Activated CD8-positive, alpha-beta memory T cell treated with anti-CD3 and anti-CD28 coated beads for 4 hours (primary cell): ENCODE measurements at places on chromosomes 16 and 17.

DNA sequence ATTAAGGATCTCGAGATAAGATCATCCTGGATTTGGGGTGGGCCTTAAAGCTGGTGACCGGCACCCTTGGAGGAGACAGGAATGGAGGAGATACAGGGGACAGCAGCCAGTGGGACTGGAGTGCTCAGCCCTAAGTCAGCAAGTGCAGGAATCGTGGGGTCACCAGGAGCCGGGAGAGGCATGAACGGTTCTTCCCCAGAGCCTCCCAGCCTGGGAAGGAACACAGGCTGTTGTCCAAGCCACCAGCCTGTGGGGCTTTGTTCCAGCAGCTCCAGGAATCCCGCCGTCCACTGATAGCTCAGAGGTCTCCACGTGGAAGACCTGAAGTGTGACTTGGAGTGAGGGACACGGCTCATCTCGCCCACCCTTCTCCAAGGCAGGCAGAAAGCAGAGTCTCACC lies 2.5 kb upstream of the WDR45B start:
- no peak for DNase-seq

DNA sequence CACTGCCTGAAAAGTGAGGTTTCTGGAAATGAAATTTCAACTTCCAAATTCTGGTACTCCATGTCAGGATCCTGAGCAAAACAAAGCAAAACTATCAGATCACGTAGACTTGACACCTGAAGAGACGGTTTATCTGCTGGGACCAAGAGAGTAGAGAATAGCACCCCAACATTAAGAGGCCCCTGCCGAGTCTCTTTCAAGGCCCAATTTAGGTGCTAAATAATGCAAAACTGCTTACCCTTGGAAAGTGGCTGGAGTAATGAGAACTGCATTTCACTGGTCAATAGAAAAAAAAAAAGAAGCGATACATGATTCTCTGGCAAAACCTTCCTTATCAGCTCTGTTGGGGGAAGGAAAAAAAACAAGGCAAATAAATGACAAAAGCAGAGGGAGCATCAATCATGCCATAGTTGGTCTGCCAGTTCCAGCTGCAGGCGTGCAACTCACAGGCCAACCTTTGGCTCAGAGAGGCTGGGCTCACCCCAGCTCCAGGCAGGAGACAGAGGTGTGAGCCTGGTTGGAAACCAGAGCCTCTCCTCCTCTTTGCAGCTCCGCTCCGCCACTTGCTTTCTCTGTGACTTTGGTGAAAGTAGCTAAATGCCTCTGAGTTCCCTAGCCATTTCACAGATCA lies 595.2 kb downstream of the TOX3 start:
- no peak for DNase-seq

GRCh38 chr16:4461250-4462085 lies 13.0 kb downstream of the NMRAL1 start:
- DNase-seq, result no peak

- no peak for DNase-seq
Measured at GRCh38 chr16:88523309-88524161, 46.7 kb upstream of the ZC3H18 start.

DNA sequence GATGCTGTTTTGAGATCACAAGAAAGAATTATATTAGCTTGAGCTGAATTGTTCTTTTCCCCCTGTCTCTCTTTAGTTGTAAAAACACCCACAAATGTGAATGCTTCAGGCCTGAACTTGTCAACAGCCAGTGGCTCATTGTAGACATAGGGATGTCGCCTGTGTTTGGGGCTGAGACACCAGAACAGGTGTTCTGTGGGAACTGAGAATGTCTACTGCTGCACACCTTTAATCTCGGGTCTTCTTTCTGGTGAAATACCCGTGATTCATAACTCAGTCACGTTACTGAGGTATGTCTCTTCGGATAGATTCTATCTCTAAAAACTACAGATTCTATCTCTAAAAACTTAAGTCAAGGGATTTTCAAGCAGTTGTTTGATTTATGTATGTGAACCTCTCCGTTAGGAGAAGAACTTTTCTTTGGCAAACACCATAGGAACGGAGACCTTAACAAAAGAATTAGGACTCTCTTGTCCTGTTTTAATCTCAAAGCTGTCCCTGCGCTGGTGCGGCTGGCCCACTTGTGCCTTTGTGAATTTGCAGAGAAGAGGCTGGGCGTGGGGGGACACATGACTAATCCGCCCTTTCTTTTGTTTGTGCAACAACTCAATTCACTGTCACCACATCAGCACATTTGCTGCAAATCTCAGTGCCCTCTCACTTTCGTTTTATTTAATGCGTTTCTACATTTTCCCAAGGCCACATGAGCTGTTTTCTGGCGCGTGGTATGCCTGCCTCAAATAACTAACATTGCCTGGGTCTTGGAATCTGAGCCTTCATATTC lies 643.0 kb downstream of the MAF start:
- DNase-seq, result no peak

DNA sequence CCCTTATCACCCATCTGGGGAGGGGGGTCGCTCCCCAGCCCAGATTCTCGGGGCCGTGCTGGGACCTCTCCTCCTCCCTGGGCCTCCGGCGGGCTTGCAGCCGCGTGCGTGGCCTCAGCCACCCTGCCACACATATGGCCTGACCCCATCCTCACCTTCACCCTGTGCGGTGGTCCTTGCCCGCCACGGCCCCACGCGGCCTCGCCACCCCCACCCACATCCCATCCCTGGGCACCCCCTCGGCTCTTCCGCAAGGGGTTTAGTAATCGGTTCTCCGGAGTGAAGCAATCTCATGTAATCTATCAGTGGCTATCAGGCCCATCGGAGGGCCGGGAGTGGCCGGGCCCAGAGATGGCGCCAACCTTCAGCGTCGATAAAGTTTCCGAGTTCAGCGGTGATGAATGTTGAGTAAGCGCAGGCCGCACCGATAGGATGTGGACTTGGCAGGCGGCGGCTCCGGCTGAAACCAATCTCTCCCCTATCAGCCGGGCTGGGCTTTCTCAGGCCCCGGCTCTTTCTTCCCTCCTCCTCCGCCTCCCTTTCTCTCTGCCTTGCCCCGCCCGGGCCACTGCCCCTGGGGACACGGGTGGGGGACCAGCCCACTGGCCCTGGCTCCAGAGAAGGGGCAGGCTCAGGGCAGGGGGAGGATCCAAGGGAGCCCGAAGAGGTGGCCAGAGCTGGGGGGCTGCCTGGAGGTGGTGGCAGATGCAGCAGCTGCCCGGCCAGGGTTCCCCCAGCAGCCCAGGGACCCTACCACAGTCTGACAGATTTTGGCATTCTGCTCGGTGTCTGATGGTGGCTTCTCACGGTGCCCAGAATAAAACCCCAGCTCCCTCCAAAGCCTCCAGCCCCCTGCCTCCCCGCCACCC lies 20.8 kb downstream of the ZFPM1 start:
- DNase-seq, result no peak

DNA sequence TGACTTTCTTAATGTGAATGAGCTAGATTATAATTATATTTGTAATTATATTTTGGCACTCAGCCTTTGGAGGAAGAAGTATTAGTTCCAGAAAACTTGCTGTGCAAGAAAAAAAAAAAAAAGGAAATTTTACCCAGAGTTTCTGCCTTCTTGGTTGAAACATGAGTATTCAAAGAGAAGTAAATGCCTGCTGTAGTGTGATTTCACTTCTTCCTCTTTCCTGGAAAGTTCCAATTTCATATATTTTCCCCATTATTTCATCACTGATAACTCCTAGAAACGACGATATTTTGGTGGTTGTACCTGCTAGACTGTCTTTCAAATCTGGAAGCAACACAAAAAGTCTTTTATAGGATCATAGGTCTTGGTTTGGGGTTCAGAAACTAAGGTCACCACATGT lies 20.4 kb upstream of the MPHOSPH6 start:
- DNase-seq, result no peak

- no peak for DNase-seq
Measured at GRCh38 chr16:15418206-15418605, 16.2 kb upstream of the BMERB1 start.

DNA sequence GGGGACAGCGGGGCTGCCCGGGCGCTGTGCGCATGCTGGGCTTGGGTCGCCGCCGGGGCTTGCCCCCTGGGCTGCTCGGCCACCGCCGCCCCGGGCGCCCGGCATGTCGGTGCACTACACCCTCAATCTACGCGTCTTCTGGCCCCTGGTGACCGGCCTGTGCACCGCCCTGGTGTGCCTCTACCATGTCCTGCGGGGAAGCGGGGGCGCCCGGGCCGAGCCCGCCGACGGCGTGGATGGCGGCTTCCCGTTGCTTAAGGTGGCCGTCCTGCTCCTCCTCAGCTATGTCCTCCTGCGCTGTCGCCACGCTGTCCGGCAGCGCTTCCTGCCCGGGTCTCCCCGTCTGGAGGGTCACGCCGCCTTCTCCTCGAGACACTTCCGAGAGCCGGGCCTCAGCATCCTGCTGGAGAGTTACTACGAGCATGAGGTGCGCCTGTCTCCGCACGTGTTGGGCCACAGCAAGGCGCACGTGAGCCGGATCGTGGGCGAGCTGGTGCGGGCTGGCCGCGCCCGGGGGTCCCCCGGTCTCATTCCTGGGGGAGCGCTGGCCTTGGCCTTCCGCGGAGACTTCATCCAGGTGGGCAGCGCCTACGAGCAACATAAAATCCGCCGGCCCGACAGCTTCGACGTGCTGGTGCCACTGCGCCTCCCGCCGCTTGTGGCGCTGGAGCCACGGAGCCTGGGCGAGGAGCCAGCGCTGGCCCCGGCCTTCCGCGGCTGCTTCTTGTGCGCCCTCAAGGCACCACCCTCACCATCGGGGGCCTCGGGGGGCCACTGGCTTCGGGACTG lies 789 bp downstream of the ITPRIPL2 start:
- DNase-seq, result no peak

DNA sequence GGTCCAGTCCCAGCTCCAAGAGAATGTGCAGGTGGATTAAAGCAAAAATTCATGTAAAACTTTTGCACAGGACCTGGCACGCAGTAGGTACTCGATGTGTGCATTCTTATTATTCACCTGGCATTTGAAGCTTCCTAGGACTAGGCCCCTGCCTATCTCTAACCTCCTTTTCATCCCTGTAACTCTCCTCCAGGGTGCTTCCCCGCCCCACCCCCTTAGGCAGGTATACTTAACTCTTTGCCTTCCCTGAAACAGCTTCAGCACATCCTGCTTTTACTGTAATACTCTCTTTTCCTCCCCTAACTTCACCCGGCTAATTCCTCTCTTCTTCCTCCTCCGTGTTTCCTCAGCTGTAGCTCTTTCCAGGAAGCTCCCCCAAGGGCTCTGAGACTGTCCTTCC lies 54.8 kb downstream of the CDK5R1 start:
- no peak for DNase-seq

DNA sequence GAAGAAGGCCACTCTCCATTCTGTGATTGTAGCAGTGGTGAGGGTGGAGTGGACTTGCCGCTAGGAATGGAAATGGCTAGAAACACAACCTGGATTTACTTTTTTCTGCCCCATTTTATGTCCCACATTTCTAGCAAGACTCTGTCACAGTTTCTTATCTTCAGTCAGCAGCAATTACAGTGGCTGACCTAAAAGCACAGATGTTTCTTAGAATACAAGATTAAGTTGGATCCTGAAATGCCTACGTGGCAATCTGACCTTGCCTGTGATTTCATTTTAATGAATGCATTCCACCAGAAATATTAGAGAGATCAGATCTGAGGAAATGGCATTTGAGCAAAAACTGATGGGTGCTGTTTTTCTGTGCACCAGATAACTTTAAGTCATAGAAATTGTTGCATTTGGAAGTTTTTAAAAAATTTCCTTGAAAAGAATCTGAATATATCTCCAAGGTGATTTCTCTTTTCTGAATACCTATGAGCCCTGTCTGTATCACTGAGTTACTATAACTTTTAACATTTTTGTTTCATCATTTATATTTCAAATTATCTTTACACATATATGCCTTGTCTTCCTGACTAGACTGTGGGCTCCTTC lies 5.4 kb downstream of the HEATR3 start:
- no peak for DNase-seq

GRCh38 chr16:77569406-77569805 lies 134.6 kb upstream of the ADAMTS18 start:
- no peak for DNase-seq

DNA sequence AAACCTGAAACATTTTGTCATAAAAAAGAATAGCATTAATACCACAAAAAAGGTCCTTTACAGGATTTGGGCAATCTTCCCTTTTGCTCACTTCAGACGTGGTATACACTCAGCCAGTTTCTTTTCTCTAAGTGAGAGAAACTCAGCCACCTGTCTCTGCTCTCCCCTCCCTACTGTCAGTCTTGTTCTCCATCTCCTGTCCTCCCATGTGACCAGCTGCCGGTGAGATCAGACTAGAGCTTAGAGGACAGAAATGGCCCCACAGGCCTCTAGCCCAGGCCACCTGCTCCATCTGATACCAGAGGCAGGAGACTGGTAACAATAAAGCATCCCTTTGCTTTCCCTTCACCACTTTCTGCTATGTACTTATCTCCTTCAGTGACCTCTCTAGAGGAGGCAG lies 34.9 kb downstream of the CMC2 start:
- DNase-seq, result no peak

DNA sequence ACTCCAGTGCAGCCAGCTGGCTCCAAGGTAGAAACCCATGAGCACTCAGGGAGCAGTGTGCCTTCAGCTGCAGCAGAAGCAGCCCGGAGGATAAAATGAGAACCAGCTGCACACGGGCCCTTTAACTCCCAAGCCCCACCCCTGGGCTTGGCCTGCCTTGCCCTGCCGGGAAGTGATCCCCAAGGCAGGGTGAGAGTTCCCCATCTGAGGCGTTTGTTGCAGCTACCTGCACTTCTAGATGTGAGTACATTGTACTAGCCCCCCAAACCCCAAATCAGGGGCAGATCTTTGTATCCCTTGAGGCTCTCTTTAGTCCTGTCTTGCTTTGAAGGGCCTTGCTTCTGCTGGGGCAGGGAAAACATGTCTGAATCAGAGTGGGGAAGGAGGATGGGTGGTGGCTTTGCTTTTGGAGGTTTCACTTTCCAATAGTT lies at the start of gene MVP:
MVP (plus strand) TSS at position 192 of the 431 bp plus-strand sequence. CDS start 10,088 bp downstream, outside the sequence.
- no peak for DNase-seq

DNA sequence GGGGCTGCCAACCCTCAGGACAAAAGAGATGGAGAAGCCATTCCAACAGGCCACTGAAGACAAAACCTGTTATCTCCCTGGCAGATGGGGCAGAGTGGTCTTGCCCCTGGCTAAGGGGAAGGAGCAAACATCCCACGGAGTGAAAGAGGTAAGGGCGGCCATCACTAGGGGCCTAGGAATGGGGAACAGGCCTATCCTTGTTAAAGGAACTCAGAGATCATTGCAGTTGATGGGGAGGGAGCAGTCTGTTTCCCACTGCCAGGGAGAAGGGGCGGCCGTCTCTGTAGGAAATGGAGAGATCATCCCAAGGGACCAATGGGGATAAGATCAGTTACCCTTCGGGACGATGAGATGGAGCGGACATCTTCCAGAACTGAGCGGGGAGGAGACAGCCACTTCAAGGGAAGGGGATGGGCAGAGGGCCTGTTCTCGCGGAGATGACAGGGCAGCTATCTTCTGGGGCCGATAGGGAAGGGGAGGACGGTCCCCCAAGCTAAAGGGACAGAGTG lies 581 bp upstream of the TMEM208 start:
- no peak for DNase-seq

DNA sequence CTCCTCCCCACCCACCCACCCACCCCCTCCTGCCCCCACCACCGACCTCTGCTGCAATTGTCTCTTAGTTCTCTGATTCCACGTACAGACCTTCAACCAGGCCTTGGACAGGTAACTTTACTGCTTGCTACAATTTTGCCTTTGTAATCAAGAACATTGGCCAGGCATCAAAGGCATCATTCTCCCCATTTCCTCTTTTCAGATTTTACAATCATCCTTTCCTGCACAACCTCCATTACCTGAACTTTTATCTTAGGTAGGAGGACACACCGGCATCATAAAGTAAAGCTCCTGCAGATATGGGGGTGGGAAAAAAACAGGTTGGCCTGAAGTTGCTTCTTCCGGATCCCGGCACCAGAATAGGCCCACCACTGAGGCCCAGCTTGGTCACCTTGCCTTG lies 25.7 kb upstream of the SUPT4H1 start:
- no peak for DNase-seq
